NCI-H82 (cell line): ENCODE measurements at places on chromosomes 5 and 9.

DNA sequence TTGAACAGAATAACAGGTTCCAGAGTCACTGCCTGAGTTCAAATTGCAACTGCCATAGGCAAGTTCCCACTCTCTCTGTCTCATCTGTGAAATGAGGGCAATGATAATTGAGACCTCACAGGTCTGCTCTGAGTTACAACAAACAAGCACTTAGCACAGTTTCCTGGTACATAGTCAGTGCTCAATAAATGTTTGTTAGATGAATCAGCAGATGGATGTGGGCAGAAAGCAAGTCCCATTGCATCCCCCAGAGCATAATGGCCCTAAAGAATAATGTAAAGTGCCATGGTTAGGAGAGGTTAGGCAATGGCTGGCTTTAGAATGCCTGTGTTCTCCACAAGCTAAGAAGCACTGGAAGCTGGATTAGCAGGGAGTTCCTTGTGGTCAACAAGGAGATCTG lies 136.5 kb upstream of the LARP1 start:
- DNase-seq, result no peak

GRCh38 chr5:75473463-75473862 lies 38.0 kb downstream of the CERT1 start:
- no peak for DNase-seq

DNA sequence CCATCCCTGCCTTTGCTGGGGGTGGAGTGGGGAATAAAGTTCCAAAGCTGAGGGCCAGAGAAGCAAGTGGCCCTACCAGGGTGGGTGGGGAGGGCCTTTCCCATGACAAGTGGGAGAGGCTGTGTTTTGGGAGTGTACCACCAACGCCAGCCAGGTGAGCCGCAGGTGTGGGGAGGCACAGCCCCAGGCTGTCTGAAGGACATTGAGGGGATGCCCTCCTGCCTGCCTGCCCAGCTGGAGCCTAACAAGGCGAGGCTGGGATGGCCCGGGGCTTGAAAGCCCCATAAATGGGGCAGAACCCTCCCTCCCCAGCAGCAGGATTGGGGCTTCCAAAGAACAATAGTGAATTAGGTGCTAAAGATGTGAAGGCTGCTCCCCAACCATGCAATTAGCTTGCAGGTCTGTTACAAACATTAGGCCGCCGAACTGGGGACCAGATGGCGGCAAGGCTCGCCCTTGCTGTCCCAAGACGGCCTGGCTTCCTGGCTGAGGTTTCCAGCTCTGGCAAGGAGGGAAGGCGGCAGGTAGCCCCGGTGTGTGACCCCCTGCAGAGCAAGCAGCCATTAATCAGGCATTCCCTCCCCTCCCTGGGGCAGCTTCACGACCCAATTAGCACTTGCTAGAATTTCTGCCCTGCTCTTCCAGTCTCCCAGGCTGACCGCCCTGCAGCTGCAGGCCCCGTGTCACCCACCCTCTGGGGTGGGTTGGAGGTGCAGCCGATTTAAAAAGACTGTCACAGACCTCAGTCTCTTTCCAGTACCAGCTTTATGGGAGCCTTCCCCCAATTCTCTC lies 42.9 kb downstream of the FGF18 start:
- no peak for DNase-seq

DNA sequence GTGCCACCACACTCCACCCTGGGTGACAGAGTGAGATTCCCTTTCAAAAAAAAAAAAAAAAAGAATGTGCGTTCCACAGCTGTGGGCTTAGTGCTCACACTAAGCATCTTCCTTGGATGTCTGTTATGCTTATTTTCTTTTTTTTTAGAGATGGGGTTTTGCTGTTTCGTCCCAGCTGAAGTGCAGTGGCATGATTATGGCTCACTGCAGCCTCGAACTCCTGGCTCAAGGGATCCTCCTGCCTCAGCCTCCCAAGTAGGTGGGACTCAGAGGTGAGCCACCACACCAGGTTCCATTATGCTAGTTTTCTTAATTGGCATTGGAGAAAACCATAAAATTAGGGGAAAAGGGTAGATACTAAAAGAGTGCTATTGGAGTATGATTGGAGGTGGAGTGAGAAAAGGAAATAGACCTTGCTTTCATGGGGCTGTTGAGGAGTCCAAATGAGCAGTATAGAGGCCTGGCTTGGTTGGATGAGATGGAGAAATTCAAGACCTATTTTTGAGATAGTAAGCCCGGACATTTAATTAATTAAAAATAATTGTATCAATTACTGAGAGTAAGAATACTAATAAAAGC lies 978 bp upstream of the BRD3OS start:
- DNase-seq, result no peak

DNA sequence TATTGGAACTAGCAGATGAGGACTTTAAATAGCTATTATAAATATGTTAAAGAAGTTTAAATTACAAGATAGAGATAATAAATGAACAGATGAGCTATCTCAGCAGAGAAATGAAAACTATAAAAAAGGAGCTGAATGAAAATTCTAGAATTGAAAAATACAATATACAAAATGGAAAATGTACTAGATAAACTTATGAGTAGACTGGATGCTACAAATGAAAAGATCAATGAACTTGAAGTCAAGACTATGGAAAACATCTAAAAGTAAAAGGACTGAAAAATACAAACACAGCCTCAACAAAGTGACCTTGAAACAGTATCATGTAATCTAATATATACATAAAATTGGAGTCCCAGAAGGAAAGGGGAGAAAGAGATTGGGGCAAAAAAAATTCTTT lies 10.7 kb upstream of the PDLIM4 start:
- no peak for DNase-seq

GRCh38 chr9:121298689-121299466 lies 30.9 kb downstream of the GSN start:
- DNase-seq, result no peak

- DNase-seq, result no peak
Observed at GRCh38 chr9:34659592-34660253, 2.7 kb downstream of the CCL27 start.

- DNase-seq, result no peak
Observed at GRCh38 chr9:133969681-133970580, 22.2 kb downstream of the VAV2 start.

DNA sequence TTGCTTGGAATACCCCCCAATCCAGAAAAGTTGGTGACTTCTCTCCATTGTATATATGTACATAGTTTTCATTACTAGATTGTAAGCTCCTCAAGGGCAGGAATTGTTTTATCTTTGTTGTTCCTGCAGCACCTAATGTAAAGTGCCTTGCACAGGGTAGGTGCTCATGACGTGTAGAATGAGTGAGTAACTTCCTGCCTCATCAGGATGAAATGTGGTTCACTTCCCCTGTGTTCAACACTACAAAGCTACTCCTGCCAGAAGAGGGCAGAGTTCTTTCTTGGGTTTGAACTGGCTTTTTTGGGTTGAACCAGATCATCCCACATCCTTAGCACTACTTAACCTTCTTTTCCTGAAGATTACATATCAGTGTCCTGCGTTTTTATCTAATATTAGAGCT lies 23.9 kb downstream of the GTF3C4 start:
- DNase-seq, result peak; percentile 40

DNA sequence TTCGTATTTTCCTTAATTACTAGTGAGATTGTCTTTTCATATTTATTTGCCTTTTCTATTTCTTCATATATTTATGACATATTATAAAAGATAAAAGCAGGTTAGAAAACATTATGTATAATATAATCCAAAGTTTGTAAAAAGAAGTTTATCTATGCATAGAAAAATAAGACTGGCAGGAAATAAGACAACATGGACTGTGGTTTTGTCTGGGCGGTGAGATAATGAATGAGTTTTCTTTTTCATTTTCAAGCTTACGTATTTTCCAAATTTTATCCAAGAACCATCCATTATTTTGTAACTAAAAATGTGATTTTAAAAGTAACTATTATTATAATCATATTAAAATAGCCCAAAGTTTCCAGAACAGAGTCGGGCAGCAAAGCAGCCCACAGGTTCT lies 109.8 kb upstream of the MVB12B start:
- no peak for DNase-seq

- DNase-seq, result no peak
Observed at GRCh38 chr5:143635888-143636287, 176.1 kb upstream of the HMHB1 start.

GRCh38 chr9:27556470-27556869 lies 16.8 kb downstream of the C9orf72 start:
- no peak for DNase-seq

GRCh38 chr5:115262321-115263077 lies at the start of gene PGGT1B:
TSS of gene PGGT1B (minus strand) at chr5:115262877. CDS start at chr5:115262851, 26 bp downstream.
- peak; percentile 84 for DNase-seq

DNA sequence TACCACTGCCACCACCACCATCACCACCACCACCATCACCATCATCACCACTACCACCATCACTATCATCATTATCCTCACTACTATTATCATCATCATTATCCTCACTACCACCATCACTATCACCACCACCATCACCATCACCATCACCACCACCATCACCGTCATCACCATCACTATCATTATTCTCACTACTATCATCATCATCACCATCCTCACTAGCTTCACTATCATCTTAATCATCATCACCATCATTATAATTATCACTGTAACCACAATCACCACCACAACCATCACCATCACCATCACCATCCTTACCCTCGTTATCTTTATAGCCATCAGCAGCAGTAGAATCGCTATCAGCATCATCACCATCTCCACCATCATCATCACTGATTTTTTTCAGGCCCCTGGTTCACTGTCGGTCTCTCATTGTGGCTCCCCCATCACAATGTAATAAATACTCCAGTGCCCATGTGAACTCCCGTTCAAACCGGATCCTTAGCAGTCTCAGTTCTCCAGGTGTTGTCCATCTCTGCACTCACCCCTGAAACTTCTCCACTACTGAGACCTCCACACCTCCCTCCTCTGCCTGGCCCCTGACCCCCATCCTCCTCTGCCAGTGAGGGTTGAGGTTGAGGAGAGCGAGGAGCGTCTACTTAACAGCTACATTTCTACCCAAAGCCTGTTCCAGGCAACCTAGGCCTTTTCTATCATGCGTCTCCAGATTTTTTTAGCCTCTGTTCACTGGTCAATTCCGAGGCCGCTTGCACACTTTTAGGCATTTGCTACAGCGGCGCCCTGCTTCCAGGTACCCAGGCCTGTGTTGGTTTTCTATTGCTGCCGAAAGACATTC lies 238.2 kb downstream of the PBX3 start:
- DNase-seq, result no peak

DNA sequence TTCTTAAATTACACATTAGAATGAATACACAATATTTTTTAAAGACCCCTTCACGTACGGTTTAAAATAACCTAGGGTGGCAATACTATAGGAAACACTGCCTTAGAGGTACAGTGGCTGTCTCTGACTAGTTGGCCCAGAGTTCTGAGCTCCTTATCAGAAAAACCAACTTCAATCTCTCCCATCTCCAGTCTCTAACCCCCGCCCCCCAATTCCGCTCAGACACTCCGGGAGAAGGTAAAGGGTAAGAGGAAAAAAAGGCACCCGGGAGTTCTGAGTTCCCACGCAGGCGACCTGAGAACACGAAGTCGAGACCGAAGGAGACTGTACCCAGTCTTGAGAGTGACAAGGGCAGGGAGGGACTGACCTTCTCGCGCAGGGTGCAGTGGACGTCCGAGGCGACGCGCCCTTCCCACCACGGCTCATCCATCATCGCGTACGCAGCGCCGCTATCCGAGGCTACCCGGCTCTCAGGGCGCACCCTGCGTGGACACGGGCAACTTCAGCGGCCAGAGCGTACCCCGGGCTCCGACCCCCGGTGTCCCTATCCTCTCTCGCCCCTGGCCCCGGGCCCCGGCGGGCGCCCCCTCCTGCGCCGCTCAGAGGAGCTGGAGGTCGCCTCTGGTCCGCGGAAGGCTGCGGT lies 752 bp downstream of the CCNJL start:
- DNase-seq, result peak; percentile 26

DNA sequence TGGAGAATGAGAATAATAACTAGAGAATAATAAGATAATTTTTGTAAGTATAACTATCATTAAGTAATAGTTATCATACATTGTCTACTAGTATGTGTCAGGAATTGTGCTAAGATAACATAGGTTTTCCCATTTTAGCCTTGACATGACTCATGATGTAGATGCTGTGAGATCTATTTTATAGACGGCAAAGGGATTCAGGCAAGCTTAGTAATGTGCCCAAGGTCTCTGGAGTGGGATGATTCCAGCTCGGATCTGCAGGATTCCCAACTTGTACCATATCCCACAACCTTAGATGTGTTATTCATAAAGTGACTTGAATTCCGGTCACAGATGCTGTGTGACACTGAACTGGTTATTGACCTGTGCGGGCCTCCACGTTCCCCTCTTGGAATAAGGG lies 51.5 kb downstream of the IL31RA start:
- no peak for DNase-seq

- no peak for DNase-seq
Observed at GRCh38 chr5:155050384-155051019, 36.9 kb downstream of the KIF4B start.

GRCh38 chr9:35689542-35690293 lies at the start of gene TPM2:
TSS of gene TPM2 (minus strand) at chr9:35689925. CDS start at chr9:35689817, 108 bp downstream.
- peak; percentile 41 for DNase-seq

GRCh38 chr5:115838885-115839518 lies 2.4 kb downstream of the ATG12 start:
- DNase-seq, result peak; percentile 75

GRCh38 chr5:177222269-177222668 lies 81.2 kb downstream of the RAB24 start:
- DNase-seq, result no peak

DNA sequence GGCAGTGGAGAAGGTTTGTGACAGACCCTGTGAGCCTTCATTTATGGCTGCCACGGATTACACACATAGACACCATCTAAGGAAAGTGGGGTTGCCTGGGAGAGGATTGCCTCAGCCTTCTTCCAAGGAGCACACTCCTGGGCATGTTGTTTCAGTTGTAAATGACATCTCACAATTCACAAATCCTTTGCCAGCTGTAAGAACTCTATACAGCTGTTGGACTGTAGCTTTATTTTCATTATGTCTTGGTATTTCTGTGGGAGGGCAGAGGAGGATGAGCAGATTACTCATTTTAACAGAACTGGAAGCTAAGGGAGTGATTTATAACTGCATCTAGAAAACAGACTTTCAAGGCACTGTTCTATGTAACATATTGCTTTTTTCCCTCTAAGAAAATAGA lies 25.6 kb downstream of the MELK start:
- DNase-seq, result no peak

- no peak for DNase-seq
Observed at GRCh38 chr5:41457094-41457493, 53.3 kb downstream of the PLCXD3 start.

- DNase-seq, result no peak
Observed at GRCh38 chr5:116455061-116455460, 119.6 kb downstream of the SEMA6A start.

DNA sequence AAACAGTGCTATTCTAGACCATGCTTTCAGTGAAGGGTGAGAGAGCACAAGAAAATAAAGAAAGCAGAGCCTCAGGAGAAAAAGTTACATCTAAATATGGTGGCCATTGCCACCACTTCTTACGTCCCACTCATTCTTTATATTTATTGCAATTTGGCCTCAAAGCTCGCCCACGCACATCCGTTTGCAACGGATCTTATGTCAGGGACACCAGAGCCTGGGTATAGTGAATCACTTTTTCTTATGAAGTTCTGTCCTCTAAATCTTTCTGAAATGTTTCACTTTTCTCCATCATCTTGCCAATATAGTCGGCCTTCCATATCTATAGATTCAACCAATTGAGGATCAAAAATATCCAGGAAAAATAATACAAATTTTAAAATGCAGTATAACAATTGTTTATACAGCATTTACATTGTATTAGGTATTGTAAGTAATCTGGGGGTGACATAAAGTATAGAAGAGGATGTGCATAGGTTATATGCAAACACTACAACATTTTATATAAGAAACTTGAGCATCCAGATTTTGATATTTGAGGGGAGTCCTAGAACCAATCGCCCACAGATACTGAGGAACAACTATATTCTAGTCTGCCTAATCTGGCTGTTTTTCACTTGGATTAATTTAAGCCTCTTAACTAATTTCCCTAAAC lies 35.2 kb downstream of the GOLPH3 start:
- peak; percentile 63 for DNase-seq
